Activated T-helper 1 cell treated with Interleukin-2 at 50 U/mL for 16 hours (primary cell): ENCODE measurements at places on chromosomes 4 and X.

DNA sequence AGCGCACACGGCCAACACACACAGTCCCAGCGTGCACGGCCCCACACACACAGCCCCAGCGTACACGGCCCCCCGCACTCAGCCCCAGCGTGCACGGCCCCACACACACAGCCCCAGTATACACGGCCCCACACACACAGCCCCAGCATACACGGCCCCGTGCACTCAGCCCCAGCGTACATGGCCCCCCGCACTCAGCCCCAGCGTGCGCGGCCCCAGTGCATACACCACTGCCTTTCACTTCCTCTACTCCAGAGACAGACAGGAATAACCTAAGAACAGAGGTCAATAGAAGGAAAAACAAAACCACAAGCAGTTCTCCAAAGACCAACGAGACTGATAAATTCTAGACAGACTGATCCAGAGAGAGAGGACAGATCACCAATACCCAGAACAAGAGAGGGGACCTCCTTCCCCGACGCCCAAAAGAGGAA lies 17.1 kb downstream of the GAK start:
- DNase-seq = no peak

DNA sequence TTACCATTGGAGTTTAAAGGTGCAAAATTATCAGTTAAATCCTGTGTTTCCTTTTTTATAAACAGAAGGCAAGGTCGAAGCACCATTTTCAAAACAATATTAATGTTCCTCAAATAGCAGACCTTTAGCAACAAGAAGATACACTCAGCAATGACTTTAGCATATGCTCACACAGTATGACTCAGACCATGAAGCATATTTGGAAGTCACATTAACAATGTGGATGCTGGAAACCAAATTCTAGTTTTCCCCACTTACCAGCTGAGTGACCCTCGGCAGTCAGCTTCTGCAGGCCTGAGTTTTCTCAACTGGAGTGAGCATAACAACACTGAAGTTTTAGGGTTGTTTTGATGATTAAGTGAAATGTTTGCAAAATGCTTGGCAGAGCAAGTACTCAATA lies 130.5 kb downstream of the ANK2 start:
- no peak for DNase-seq

DNA sequence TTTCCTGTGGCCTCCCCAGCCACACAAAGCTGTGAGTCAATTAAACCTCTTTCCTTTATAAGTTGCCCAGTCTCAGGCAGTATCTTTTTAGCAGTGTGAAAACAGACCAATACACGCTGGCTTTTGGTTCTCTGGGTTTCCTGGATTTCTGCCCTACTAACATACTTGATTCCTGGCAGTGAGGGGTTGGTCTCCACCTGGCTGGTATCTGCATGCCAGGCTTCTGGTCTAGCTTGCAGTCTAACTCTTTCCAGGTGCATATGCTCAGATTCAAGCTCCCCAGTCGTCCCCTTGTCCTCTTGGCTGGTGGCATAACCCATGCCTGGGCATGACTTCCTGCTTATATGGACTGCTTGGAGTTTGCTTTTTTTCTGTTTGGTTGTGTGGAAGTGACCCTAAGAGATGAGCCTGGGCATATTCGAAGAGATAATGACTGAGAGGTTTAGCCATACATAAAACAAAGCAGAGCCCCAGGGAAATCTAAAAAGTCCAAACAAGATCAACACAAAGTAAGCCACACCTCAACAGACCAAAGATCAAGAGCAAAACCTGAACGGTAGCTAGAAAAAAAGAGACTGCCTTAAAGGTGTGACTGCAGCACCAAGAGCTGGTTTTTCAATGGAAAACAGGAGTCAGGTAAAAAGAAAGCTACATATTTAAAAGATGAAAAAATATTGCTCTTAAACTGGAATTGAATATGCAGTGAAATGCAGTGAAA lies 102.1 kb upstream of the STS start:
- no peak for DNase-seq

GRCh38 chr4:80014531-80014930 lies 58.5 kb downstream of the ANTXR2 start:
- no peak for DNase-seq

DNA sequence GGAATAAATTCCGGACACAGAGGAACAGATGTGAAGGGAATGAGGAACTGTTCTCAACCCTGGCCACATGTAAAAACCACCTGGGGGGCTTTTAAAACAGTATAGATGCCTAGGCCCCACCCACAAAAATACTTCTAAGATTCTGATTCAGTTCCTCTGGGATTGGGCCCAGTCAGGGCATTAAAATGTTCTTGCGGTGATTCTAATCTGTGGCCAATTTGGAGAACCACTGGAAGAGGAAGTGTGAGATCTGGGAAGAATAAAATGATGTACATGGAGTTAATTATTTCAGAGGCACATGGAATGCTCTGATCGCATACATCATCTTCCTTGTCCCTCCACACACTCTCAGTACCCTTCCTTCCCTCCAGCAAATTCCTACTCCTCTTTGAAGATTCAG lies 192.2 kb downstream of the APBB2 start:
- no peak for DNase-seq

DNA sequence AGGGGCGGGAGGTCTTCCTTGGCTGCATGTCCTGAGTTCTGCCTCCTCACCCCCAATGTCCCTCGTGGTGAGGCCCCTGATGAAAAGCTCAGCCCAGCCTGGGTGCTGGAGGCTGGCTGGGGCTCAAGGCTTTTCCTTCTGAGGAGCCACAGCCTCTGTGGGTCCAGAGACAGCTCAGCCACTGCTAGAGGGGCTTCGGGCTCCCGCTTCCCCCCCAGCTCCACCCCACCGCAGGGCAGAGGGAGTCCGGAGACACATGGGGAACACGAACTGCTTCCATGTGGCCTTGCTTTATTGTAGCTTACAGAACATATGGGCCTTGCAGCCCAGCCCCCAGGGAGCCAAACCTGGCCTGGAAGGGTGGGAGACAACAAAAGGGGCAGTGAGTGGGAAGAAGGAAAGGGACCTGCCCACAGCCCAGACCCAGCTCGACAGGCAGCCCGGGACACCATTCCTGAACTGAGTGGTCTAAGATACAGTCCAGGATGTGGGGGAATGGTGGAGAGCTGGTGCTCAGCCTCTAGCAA lies 89.9 kb upstream of the NKX1-1 start:
- no peak for DNase-seq
